Activated CD4-positive, alpha-beta T cell treated with anti-CD3 and anti-CD28 coated beads, Interleukin-2, amount 50 U/mL, for 1 hour (primary cell): ENCODE measurements at places on chromosomes 1 and 21.

DNA sequence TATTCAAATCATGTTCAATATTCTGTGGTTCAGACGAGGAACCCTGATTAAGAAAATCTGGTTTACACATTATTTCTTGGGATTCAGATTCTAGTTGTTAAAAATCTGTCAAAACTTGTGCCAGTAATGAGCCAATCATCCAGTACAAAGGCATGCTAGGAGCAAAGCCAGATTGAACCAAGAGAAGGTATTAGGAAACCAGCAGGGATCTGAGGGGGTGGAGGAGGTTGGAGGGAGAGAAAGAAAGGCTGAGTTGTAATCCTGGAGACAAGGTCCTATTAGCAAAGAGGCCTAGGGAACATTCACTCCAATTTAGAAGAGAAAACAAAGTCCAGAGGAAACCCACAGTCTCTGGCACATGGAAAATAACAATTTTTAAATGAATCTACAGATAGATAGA is 352.9 kb downstream of the LTN1 start:
- DNase-seq: no peak

GRCh38 chr21:35814858-35815619 is 245.3 kb downstream of the SETD4 start:
- no peak for DNase-seq

DNA sequence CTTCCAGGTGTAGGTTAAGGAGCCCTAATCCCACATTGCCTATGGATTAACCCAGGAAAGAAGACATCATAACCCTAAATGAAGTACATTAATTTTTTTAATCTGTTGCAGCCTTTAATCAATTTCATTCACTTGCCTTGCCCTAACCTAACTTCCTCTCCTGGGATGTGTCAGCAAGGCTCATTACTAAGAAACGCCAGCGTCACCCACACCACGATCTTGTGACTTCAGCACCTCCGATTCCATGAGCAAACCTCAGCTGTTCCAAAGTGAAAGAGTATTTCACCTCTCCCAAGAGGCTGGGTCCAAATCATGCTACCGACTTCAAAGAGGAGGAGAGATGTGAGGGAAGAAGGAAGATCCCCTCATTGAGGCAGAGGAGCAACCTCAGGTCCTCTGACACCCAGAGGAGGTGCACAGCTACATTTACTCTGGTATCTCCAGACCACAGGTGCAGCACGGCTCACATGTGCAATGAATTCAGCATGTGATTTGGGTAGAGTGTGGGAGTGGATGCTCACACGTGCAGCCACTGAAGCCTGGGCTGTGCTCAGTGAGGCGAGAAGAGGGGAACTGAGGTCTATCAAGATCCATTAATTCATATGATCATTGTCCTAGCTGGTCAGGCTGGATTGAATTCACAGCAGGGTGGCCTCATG is 134.1 kb downstream of the SLC30A10 start:
- DNase-seq: no peak

GRCh38 chr1:47709019-47709871 is 271.4 kb downstream of the FOXD2 start:
- DNase-seq: no peak

GRCh38 chr1:203252678-203253077 is 23.2 kb upstream of the CHIT1 start:
- DNase-seq: no peak

DNA sequence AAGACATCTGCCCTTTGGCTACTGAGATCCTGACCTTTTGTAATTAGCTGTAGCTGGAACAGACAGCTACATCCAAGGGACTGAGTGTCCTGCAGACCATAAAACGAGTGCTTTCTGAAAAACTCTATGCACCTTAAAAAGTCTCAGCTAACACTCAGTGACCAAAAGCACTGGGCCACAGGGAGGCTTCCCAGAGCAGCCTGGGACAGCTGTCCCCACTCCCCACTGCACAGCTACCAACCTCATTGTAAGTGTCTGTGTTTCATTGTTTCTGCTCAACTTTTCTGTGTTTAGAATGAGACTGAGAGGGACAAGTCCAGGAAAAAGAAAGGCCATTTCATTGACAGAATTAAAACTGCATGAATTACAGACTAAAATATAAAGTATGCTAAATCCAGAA is 80.7 kb downstream of the SMYD2 start:
- DNase-seq: no peak

- DNase-seq: no peak
Observed at GRCh38 chr1:10108134-10108663, 75.4 kb downstream of the UBE4B start.

DNA sequence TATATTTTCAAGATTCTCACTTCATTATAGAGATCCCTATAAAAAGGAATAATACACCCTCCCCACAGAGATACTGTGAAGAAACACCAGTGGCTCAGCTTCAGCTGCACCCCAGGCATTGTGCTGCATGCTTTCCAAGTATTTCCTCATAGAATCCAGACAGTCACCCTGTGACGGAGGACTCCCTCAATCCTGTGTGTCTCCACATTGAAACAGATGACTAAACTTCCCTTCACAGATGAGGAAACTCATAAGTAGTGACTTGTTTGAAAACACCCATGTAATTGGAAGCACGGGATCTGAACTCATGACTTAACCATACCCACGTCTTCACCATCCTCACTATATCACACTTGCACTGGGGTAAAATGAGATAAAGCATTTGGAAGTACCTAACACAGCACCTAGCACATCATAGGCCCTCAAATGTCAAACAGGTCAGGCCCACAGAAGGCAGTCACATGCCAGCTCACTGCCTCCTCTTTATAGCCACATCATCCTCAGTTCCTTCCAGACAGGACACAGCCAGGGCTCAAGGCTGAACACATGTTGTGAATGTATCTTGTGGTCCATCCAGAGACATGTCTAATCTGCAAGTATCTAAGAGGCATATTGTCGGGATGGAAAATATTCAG is 55.2 kb downstream of the GPR161 start:
- no peak for DNase-seq

- no peak for DNase-seq
Observed at GRCh38 chr1:107870696-107871095, 94.3 kb downstream of the VAV3 start.

- no peak for DNase-seq
Observed at GRCh38 chr1:39088658-39089057, 62.5 kb downstream of the NDUFS5 start.

GRCh38 chr1:29202584-29203340 is 21.1 kb upstream of the SRSF4 start:
- DNase-seq: peak; percentile 91

DNA sequence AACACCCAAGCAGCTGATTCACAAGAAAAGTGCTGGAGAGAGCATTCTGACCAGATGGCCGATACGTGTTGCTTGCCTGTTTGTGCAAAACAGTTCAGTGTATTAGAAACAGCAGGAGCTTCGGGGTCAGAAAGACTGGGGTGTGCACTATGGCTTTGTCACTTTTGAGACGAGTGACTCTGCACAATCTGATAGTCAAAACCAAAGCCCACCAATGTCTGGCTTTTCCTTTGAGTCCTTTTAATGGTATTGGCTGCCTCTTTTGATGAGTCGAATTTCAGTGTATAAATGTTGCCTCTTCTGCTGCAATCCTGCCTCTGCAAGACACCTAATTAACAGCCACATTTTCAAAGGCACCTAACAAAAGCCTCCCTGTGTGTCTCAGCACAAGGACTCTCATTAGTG is 444.6 kb downstream of the AJAP1 start:
- DNase-seq: no peak

DNA sequence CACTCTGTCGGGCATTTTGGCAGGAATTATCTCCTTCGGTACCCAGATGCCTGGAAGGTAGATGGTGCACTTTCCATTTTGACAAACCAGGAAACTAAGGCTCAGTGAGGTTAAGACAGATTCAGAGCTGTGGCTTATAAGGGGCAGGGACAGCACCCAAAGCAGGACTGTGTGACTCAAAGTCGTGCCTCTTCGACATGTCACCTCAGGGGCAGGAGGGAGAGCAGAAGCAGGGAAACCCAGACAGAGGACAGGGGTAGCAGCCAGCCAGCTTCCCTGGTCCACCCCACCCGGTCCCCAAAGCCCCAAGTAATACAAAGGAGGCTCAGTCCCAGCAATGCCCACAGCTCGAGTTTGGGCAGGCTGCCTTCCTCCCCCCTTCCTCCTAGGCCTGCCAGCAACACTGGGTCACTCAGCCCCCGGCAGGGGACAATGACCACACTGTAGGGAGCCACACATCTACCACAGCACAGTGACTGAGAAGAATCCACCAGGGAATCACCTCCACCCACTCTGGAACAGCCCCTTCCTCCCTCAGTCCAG is 2.5 kb downstream of the RHOC start:
- no peak for DNase-seq

- DNase-seq: no peak
Observed at GRCh38 chr1:114388432-114389003, 122.5 kb downstream of the TRIM33 start.

DNA sequence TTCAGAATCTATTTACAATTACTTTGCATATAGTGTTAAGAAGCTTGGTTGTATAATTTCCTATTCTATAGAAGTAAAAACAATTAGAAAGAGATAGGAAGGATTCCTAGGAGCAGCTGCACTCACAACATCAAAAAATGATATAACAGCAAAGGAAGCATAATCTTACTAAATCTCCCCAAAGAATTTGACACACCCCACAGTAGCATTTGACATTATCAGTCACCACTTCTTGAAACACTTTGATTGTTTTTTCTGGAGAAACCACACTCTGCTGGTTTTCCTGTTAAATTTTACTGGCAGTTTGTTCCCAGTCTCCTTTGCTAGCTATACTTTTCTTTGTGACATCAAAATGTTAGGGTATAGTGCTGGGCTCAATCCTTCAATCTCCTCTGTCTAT is 100.8 kb upstream of the KIAA1614 start:
- DNase-seq: no peak

DNA sequence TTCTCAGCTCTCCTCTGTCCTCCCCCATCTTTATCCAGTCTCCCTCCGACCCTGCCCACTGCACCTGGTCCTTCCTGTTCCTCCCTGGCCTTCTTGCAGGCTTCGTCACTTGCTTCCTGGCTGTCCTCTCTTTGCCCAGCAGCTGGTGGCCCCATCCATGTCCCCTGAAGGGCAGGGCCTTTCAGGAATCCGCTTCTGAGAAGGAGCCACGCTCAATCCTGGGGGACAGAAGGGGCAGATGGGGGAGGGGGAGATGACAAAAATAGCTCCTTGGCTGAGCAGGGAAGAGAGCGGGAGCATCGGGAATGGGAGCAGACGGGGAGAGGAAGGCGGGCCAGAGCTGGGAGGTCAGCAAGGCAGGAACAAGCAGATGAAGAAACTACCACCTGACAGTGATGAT is 40.7 kb downstream of the SLC30A1 start:
- no peak for DNase-seq
